ENCODE measurements at places on chromosomes 1 and 21. TPM values are rescaled to one million over a fixed set of nuclear protein-coding genes. Genes with fewer than 3 reads are reported as not detected.

- H3K27me3 ChIP-seq = no peaks in the 10 kb centered on the region
- H3K27ac ChIP-seq = no peak overlapping the region
- H3K4me1 ChIP-seq = no peaks in the 10 kb centered on the region
- DNase-seq = no peak
These were observed 168.0 kb downstream of the CYYR1 start for GRCh38 chr21:26405071-26405470.

DNA sequence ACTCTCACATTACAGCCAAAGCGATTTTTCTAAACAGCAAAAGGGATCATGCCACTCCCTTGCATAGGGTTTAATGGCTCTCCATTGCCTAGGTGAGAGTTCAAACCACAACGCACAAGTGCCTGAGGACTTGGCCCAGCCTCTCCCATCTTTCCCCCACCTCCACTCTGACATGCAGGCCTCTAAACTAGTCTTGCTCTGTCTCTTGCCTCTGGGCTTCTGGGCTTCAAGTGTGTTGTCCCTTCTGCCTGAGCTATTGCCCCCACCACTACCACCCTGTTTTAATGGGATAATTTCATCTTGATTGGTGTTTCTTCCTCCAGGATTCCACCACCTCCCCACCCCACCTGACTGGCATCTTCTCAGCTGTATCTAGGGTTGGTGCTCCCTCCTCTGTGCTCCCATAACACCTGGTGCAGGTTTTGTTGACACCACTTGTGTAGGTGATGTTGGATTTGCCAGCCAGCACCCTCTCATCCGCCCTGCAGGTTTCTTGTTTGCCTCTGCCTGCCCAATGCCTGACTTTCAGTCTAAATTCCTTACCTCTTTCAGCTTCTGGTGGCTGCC, 2.7 kb upstream of the ZBTB21 start:
- H3K27ac ChIP-seq = no peak overlapping the region
- no peak for DNase-seq
- no peaks in the 10 kb centered on the region for H3K4me1 ChIP-seq
- peaks cover 3% of the 10 kb centered on the region for H3K36me3 ChIP-seq
- H3K27me3 ChIP-seq = no peaks in the 10 kb centered on the region
- H3K4me3 ChIP-seq = no peak overlapping the region

GRCh38 chr1:54120698-54121481, 31.9 kb downstream of the CDCP2 start:
- no peaks in the 10 kb centered on the region for H3K36me3 ChIP-seq
- no peak for DNase-seq
- H3K4me1 ChIP-seq = peaks cover 3% of the 10 kb centered on the region
- no peaks in the 10 kb centered on the region for H3K27me3 ChIP-seq
- H3K4me3 ChIP-seq = no peak overlapping the region
- no peak overlapping the region for H3K27ac ChIP-seq

- no peaks in the 10 kb centered on the region for H3K27me3 ChIP-seq
- peaks cover 10% of the 10 kb centered on the region for H3K36me3 ChIP-seq
- DNase-seq = no peak
- H3K4me3 ChIP-seq = no peak overlapping the region
- H3K27ac ChIP-seq = no peak overlapping the region
- H3K4me1 ChIP-seq = no peaks in the 10 kb centered on the region
These were observed 8.7 kb downstream of the TNFRSF14 start for GRCh38 chr1:2564815-2565374.

DNA sequence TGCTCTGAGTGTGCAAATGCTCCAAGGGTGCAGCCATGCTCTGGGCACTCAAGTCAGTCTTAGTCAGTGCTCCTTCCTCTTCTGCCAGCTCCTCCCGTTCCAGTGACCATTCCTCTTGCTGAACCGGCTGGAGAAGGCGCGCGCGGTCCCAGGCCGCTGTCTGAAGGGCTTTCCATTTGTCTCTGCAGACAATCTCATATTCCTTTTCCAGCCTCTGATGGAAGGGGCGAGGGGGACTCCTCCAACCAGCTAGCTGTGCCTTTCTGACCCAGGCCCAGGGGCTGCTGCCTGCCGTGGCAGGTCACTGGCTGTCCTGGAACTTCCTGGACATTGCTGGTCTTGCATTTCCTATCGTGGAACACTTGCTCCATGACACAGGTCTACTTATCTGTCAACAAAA, 67.5 kb downstream of the RIPK4 start:
- H3K36me3 ChIP-seq = no peaks in the 10 kb centered on the region
- no peak overlapping the region for H3K4me3 ChIP-seq
- H3K27me3 ChIP-seq = no peaks in the 10 kb centered on the region
- H3K27ac ChIP-seq = no peak overlapping the region
- no peak for DNase-seq

DNA sequence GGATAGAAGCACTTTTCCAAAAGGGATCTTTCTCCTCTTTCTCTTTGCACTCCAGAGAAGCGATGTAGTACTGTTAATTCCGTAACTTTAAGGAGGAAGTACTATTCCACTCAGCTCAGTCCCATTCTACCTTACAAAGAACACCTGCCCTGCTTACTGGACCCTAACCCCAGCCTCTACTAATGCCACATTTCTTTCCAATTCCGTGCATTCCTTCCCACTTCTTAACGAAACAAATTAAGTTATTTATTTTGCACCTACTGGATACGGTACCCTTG, 511 bp downstream of the NDC1 start:
- DNase-seq = no peak
- H3K4me1 ChIP-seq = peaks cover 15% of the 10 kb centered on the region
- no peaks in the 10 kb centered on the region for H3K27me3 ChIP-seq
- H3K36me3 ChIP-seq = no peaks in the 10 kb centered on the region

DNA sequence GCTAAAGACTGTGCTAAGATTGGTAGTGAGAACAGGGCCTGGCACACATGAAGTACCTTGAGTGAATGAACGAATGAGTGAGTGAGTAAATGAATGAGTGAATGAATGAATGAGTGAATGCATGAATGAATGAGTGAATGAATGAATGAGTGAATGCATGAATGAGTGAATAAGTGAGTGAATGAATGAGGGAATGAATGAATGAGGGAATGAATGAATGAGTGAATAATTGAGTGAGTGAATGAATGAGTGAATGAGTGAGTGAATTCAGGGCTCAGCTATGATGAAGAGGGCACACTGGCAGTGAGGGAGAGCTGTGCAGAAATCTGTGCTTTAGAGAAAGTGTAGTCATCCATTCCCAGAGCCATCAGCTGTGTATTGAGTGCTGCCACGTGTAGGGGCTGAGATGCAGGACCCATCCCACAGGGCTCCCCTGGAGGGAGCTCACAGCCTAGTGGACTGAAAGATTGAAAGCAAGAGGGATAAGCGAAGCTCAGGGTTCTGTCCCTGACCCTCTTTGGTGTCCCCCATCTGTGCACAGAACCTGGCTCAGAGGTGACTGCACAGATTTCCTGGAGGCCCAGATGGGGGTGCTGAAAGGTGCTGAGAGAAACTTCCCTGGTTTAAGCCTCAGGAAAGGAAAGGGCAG, 217.9 kb upstream of the VAMP3 start:
- H3K27me3 ChIP-seq = no peaks in the 10 kb centered on the region
- no peak overlapping the region for H3K27ac ChIP-seq
- no peak overlapping the region for H3K4me3 ChIP-seq
- H3K36me3 ChIP-seq = no peaks in the 10 kb centered on the region
- no peak for DNase-seq
- H3K4me1 ChIP-seq = peaks cover 12% of the 10 kb centered on the region

Gene BCL10
- polyA plus RNA-seq = 3.1 TPM

Gene GSTM2
- 7.4 TPM for polyA plus RNA-seq

Gene PRKCZ
- polyA plus RNA-seq = 4.8 TPM

Gene NADK
- 89.4 TPM for polyA plus RNA-seq

Gene GOLT1A
- 80.6 TPM for polyA plus RNA-seq
